ENCODE measurements at places on chromosomes 2 and 18.

DNA sequence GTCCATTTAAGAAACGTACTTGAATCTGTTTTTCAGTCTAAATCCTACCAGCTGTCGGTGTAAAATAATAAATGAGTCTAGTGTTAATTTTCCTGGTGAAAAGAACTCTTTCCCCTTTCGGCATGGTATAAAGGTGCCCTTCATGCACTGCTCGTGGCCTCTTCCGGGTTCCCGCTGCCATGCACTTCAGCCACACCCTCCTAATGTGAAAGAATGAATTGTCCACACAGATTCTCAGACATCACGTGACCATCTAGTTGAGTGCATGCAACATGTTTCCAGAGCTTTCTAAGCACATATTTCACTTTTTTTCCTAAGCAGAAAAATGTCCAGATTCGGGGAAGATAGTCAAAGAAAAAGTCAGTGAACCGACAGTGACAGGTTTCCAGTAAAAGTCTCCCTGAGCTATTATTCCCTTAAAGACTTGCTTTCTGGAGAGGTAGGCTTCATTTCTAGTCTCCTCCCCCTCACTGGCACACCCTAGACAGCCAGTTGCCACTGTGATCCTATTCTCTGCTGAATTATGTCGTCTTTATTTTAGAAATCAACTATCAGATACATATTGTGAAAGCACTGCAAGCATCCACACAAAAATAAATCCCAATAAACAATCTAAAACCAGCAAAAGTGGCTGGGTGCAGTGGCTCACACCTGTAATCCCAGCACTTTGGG lies 65.9 kb upstream of the RPL31 start:
- no peak for DNase-seq

DNA sequence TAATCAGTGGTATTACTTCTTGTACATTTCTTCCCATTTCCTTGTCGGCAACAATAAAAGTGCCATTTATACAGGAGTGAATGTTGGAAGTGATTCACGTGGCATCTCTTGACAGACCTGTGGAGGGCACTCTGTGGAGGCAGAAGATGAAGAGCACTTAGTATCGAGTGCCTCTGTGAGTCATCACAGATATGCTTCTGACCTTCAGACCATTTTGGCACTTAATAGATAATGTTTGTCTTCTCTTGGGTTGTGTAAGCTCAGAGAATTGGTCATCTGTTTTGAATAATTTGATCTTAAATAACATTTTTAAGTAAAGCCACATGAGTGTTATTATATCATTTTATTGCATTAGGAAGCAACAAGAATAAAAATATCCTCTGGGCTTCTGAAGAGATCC lies 305.5 kb downstream of the PTPRM start:
- DNase-seq = peak; percentile 41

DNA sequence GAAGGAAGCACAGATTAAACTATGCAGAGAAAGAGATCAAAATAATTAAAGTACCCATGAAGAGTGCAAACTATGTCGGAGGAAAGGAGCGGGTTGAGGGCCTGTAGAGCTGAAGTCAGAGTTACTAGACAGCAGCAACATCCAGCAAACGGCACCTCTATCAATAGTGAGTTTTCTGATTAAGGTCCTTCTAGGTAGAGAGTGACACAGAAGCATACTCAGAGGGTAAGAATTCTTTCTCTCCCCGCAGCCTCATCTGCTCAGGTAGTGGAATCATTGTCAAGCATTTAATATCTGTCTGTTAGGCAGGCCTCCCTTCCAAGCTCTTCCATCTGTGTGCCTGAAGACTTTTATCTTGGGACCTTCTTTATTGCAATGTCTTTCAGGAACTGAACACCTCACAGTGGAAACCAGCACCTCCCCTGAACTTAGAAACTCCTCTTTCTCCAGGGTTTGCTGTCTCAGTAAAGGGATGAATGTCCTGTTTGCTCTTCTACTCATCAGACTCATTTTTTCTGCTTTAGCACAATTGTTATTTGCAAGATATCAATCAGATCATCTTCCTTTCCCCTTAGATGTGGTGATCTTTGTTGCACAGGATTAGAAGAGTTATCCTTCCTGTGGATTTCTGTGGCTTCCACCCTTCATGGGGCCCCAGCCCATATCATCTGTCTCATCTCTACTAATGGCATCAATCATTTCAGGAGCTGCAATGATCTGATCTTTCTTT lies 28.8 kb downstream of the SP140 start:
- no peak for DNase-seq

GRCh38 chr2:55014962-55015939 lies 35.0 kb downstream of the RTN4 start:
- DNase-seq = peak; percentile 76

DNA sequence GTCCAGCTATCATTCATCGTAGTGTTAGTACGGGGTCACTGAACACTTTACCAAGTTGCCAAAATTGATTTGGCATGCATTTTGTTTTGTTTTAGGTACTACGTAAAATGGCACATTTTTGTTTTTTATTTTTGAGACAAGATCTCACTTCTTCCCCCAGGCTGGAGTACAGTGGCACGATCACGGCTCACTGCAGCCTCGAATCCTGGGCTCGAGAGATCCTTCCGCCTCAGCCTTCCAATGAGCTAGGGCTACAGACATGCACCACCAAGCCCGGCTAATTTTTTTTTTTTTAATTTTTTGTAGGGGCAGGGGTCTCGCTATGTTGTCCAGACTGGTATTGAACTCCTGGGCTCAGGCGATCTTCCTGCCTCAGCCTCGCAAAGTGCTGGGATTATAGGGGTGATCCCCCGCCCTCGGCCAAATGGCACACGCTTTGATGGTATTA lies 786 bp downstream of the TAF1B start:
- DNase-seq = peak; percentile 42

- no peak for DNase-seq
Measured at GRCh38 chr2:107556038-107556627, 270.6 kb upstream of the RGPD4 start.

GRCh38 chr2:11133238-11133935 lies 21.9 kb upstream of the SLC66A3 start:
- DNase-seq = no peak

DNA sequence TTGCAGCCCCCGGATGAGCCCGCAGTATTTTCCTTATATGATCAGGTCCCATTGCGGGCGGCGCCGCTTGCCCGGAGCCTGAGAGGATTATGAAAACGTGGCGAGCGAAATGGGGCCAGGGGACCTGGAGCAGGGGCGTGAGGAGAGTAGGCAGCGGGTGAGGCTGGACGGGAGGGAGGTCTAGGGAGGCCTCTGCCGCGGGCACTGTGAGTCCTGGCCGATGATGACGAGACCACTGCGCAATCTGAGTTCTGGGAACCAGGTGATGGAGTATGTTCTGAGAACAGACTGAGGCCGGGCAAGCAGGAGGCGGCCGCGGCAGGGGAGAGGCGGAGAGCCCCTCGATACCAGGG lies 790 bp upstream of the ACAA2 start:
- DNase-seq = peak; percentile 72

- DNase-seq = no peak
Measured at GRCh38 chr2:227829337-227829736, 15.7 kb downstream of the CCL20 start.

DNA sequence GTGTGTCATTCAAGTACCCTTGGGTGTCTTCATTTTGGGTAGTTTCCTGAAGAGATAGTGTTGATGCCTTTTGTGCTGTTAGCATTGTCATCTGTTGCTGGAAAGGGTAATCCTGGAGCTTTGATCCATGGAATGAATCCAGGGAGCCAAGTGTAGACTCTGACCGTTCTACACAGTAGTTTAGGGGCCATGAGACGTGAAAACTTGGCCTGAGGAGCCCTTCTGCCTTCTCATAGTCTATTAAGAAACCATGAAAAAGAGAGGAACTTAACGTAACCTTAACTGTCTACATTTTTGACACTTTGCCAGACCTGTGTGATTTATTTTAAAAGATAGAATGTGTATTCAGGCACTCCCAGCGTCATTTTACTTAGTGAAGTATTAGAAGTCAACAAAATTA lies 194.0 kb downstream of the BABAM2 start:
- no peak for DNase-seq

- DNase-seq = peak; percentile 38
Measured at GRCh38 chr18:42784632-42785031, 330.9 kb downstream of the RIT2 start.

DNA sequence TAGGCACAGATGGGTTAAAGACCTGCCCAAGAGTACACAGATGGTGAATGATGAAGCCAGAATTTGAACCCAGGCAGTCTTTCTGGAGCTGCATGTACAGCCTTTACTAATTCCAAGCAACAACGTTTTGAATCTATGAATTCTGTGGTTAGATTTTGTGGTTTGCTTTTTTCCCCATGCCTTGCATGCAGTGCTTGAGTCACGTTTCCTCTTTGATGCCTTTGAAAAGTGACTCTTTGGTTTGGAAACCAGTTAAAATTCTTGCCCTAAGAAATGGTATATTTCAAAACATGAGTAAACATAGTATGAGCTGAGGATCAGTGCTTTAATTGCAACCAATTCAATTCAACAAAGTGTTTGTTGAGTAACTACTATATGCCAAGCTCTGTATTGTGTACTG lies 48.2 kb upstream of the PPM1B start:
- peak; percentile 88 for DNase-seq

DNA sequence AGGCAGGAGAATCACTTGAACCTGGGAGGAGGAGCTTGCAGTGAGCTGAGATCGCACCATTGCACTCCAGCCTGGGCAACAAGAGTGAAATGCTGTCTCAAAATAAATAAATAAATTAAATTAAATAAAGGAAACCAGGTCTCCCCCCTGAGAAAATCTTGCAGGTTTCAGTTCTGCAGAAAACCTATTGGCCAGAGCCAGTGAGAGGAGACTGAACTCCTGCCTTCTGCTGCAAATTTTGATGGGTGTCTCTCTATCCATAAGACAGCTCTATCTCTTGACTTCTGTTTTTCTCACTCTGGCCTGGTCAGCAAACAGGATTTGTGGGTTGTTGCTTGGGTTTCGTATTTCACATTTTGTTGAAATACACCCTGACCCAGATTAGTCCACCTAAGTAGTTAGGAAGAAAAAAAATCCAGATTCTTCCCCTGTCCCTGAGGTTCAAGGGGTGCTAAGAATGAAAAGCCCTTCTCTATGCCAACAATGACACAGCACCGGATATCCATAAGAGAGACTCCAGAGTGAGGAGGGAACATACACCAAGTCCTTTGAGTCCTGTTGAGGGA lies 86.7 kb upstream of the MAP4K4 start:
- no peak for DNase-seq

- peak; percentile 73 for DNase-seq
Measured at GRCh38 chr2:105438104-105438929, 39.5 kb upstream of the FHL2 start.

DNA sequence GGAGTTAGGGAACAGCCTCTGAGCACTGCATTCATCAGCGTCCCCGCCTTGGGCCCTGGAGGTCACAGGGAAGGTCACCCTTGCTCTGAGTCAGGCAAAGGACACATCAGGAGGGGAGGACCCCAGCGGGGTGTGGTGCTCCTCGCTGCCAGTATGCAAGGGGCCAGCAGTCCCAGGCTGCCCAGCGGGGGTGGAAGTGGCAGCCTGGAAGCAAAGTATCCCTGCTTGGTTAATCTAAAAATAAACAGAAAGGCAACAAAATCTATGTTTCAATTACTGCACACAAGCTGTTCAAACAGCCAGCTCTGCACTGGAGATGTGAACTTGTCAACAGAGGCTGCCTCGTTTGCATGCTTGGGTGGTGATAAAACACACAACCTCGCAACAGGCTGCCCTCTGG lies 164.1 kb downstream of the KLHL29 start:
- no peak for DNase-seq

- DNase-seq = no peak
Measured at GRCh38 chr2:102110596-102111334, 31.8 kb upstream of the IL1R1 start.

DNA sequence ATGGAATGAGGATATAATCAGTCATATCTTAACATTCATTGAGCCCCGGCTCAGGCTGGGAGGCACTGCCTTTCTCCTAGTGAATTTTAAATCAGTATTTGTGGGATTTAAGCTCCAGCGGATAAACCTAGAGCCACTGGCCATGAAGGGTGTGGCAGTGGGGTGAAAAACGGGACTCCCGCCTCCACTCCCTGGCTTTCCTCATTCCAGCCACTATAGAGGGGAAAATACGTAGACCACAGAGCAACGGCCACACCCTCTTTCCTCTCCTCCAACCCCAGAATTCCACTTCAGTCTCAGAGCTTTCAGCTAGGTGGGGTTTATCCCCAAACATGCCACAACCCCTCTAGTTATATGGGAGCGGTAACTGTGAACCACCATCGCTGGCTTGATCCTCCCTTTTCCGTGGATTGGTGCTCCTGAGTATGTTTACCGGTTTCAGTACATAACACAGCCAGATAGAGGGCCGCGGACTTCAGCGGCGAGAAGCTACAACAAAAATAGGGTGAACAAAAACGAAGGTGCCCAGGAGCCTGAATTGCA lies 70.6 kb upstream of the ITGB6 start:
- DNase-seq = peak; percentile 78

GRCh38 chr2:171669121-171669520 lies 18.1 kb upstream of the DYNC1I2 start:
- DNase-seq = no peak

DNA sequence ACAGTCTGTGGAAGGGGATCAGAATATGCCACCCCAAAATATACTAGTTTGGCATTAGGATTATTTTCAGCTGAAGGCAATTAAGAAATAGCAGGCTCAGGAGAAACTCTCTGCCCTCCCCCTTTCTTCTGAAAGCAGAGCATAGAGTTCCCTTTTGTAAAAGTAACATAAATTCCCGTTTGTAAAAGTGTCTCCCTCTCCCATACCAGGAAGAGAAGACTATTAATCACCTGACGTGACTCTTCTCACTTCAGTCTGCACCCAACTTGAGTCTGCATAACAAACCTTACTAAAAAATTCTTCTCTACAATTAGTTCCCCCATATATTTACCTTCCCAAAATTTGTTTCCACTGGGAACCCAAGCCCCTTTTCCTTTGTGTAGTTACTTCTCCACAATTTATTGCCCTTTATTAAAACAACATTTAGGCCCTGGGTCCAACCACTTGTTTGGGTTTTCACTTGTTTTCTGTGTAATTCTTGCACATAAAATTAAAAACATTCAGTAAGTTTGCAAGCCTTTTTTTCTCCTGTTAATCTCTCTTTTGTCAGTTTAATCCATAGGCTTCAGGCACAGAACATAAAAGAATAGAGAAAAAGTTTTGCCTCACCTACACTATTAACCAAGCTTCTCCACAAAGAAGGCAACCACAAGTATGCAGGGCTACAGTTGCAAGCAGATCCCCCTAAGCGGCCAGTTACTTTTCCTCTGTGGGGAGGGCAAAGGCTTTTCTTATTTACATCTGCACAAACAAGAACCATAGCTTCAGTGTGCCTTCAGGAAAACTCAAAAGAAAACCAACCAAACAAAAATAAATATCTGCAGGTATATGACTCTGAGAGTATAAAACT lies 107.6 kb upstream of the MSH2 start:
- DNase-seq = no peak

- DNase-seq = no peak
Measured at GRCh38 chr2:73079636-73080035, 8.1 kb upstream of the SFXN5 start.

DNA sequence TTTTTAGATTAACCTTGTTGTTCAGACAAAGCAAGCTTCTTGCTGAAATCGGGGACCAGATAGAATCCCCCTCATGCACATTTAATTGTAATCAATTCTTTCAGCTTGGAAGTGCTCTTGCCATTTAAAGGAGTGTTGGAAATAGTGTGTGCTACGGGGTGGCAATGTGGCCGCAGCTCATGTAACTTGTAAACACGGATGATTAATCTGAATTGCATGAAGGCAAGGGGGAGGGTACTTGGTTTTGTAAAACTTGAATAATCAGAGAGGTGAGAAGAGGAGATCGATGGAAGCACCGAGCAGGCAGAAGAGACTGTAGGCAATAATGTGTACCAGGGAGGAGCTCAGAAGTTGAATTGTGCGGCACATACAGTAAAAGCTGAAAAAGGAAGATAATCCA lies 273.5 kb downstream of the PTGR3 start:
- DNase-seq = peak; percentile 24

GRCh38 chr2:8684878-8685696 lies 3.2 kb downstream of the ID2 start:
- DNase-seq = peak; percentile 52
